GF-D8 (cell line): ENCODE measurements at places on chromosomes 5 and 9.

DNA sequence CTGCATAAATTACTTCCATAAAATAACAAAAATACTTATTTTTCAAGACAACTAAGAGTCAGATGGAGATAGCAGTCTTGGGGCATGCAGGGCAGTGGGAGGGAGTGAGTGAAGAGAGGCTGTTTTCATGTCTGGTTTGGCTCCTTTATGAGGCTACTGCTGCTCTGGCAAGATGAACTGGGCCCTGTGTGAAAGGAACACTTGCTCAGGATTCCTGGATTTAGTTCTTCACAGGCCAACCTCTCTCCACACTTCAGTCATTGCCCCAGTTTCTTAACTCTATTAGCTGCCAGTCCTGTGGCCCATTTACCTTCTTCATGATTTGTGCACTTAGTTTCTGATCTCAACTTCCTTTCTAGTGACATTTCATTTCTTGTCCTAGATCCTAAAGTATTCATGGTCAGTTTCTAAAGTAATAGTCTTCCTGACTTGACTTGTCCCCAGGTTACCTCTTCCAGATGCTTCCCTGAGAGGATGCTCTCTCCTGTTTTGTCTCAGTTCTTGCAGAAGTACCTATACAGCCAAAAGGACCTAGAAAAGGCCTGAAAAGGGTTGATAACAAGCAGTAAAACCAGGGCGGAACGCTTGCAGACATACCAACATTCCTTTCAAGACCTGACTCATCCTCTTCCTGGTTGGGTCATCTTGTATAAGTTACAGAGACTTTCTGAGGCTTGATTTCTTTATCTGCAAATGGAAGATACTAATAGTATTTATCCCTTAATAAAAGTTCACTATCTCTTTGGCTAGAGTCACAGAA, 77.0 kb upstream of the ZFAND5 start:
- DNase-seq = no peak

GRCh38 chr9:14650596-14650995, 42.6 kb downstream of the ZDHHC21 start:
- DNase-seq = no peak

DNA sequence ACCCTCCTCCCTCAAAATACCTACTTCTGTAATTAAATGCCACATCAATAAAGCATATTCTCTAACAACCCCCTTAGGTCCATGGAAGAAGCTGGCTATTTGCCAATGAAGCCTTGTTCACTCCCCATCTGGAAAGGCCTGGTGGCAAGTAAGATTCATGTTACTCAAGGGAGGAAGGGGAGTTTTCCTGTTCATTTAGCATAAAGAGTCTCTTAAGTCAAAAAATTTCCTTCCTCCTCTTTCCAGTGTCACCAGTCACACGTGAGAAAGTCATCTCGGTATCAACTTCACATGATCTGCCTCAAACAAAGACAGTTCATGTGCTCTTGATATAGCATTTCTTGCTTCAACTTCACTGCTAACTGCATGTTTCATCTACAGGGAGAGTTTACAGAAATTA, 32.7 kb upstream of the RIC1 start:
- DNase-seq = no peak

- DNase-seq = no peak
Measured at GRCh38 chr5:103434057-103434456, 128.5 kb downstream of the NUDT12 start.

DNA sequence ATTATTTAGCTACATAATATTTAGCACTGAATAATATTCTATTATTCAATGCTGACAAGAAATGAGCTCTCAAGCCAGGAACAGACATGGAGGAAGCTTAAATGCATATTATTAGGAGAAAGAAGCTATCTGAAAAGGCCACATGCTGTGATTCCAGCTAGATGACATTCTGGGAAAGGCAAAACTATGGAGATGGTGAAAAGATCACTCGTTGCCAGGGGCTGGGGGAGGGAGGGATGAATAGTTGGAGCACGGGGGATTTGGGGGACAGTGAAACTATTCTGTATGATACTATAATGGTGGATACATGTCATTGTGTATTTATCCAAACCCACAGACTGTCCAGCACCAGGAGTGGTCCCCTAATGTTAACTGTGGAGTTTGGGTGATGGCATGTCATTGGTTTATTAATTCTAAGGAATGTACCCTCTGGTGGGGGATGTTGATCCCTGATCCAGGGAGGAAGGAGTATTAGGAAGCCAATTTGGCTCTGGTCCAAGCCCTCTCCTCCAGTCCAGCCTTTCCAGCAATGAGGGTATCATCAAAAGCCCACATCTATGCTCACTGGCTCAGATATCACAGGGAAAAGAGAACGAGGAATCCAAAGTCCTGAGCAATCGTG, 162.5 kb downstream of the COL23A1 start:
- no peak for DNase-seq

DNA sequence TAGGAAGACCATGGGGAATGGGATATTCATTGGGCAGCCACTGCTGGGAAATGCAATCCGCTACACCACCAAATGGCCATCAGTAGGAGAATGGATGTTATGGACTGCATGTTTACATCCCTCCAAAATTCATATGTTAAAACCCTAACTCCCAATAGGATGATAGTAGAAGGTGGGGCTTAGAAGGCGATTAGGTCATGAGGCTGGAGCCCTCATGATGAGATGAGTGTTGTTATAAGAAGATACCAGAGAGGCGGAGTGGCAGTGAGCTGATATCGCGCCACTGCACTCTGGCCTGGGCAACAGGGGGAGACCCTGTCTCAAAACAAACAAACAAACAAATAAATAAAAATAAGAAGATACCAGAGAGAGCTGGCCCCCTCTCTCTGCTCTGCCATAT, 16.1 kb upstream of the GTF3C5 start:
- DNase-seq = no peak

- DNase-seq = no peak
Measured at GRCh38 chr5:9358961-9359685, 186.8 kb downstream of the SEMA5A start.

GRCh38 chr5:81533629-81534405, 139.9 kb upstream of the ACOT12 start:
- peak; percentile 31 for DNase-seq

- no peak for DNase-seq
Measured at GRCh38 chr9:116459576-116459975, 227.5 kb upstream of the TRIM32 start.

- DNase-seq = no peak
Measured at GRCh38 chr9:120235081-120235480, 344.9 kb downstream of the CDK5RAP2 start.

DNA sequence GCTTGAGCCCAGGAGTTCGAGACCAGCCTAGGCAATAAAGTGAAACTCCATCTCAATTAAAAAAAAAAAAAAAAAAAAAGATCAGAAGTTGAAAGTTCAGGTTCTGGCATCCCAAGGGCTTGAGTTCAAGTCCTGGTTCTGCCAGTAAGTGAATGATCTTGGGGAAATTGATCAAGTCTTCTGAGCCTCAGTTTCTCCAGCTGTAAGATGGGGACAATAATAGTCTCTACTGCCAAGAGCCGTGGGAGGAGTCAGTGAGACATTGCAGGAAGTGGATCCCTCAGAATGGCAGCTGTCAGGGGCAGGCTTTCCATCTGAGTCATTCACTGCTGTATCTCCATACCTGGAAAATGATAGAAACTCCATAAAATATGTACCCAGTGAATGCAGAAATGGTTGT, 37.8 kb upstream of the FUBP3 start:
- DNase-seq = no peak

DNA sequence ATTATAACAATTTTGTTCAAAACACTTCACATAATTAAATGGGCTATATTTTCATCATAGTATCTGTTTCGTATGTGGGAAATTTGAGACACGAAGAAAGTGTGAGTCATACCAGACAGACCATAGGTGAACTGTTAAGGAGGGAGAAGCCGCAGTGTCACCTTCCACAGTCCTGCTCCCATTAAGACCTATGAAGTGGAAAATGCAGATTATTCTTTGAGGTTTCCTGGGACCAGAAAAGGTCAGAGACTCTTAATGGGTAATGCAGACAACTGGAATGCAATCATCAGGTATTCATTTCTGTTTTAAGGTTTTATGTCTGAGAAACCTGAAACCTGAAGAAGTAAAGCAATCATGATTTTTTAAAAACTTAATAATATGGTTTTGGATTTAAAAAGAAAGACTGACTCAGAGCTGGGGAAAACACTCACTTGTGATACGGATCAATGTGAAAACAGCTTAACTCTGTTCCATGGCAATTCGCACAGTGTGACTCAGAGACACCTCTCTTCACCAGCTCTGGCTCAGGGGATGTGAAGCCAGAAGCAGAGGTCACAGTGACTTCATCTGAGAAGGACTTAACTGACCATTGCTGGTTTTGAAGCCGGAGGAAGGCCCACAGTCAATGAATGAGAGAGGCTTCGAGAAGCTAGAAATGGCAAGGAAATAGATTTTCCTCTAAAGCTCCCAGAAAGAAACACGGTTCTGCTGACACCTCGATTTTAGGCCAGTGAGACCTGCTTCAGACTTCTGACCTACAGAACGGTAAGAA, 17.2 kb upstream of the GCNT1 start:
- no peak for DNase-seq
